ENCODE measurements at places on chromosomes 5 and 9.
A peak's percentile ranks its signal among the peaks of the same experiment; 100 is the strongest.

GRCh38 chr5:9545992-9546851, at the start of gene SEMA5A:
Gene SEMA5A (minus strand): TSS chr5:9546075. CDS start chr5:9379946, 166,129 bp downstream.
- H3K4me3 ChIP-seq, result peak within 1 kb of the TSS; percentile 96
- peak; percentile 87 for DNase-seq
- peaks cover 15% of the 10 kb centered on the region for H3K4me1 ChIP-seq
- H3K27ac ChIP-seq, result peak within 1 kb of the TSS; percentile 96

DNA sequence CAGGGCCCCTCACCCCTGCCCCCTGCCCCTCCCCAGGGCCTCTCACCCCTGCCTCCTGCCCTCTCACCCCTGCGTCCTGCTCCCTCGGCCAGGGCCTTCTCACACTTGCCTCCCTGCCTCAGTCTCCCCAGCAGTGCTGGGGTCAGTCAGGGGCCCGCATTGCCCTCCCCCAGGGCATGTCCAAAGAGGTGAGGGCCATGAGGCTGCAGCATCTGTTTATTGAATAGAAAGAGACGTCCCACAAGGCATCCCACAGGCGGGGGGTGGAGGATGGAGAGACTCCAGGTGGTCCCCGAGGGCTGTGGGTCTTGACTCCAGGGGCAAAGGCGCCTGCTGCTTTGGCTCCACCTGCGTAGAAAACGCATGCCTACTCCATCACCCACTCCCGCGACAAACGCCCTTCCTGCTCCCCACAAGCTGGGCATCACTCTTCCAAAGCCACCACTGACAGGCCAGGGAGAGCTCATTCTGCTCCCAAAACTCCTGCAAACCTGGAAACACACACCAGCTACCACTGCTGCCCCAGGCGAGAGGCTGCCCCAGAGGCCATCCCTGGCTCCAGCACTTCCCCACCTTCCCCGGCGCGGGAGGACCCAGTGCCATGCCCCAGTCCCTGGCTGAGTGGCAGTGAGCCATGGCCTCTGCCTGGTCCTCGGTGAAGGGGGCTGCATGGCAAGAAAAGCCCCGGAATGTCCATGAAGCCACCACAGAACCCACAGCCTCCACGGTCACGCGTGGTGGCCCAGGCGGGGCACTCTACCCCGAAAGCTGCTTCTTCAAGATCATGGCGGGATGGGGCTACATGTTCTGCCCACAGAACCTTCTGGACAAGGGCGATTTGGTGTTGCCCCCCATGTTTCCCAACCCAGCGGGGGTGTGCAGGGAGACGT, 1.6 kb upstream of the LCN8 start:
- H3K4me3 ChIP-seq, result no peak overlapping the region
- H3K36me3 ChIP-seq, result no peaks in the 10 kb centered on the region
- H3K27me3 ChIP-seq, result no peaks in the 10 kb centered on the region

DNA sequence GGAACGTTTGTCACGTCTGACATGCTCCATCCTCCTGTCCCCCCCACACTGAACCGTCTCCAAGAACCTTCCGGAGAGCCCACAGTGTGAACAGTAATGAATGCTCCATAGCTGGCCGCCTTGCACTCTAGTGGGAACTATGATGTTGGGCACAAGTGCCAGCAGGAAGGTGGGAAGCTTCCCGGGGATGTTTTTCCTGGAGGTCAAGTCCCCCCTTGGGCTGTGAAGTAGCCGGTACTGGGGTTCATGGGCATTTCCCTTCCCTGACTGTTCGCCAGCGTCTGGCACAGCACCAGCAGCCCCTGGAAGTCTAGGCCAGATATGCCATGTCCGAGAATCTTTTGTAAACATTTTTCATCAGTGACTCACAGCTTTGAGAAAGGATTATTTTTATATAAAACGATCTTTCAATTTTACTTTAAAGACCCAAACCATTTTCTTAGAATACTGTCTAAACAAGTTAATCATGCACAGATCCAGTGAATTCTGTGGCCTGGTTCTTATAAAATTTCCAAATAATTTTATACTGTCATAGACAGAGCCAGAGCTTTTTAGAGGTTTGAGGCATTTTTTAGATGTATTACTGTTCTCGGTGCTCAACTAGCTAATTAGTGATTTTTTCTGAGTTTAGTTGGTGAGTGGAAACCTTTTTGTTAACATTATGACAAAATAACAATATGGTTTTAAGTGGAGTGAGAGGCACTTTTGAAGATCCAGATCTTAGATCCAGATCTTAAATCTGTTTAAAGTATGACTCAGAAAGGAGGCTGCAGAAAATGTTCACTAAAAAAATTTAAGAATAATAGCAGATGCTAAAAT, 11.6 kb downstream of the ABL1 start:
- H3K4me3 ChIP-seq, result no peak overlapping the region
- H3K27ac ChIP-seq, result peak overlapping the region; percentile 74
- no peaks in the 10 kb centered on the region for H3K27me3 ChIP-seq
- peak; percentile 31 for DNase-seq
- H3K4me1 ChIP-seq, result peaks cover 44% of the 10 kb centered on the region
- no peaks in the 10 kb centered on the region for H3K36me3 ChIP-seq

DNA sequence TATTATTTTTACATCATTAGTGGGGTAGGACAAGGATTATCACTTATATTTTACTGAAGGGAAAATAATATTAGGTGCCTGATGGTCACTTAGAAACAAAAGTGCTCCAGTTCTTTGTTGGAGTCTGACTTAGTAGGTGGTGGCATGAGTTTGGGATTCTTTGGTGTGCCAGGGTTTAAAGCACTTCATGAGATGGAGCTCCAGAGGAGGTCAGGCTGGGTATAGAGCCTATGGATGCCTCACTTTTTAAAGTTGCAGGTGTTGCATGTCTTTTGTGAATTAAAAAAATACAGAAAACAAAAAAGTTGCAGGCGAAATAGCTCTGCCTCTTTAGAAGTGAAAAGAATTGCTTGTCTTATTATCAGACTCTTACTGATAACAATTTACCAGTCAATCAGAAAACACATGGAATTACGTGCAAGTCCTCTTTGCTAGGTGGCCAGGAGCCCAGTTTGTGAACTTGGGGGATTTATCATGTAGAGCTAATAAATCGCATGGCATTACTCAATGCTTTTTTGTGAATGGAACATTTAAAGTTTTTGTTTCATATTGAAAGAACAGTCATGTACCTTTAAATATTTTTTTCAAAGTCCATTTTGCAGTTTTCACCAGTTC, 1.6 kb downstream of the ITK start:
- no peaks in the 10 kb centered on the region for H3K27me3 ChIP-seq
- no peaks in the 10 kb centered on the region for H3K36me3 ChIP-seq
- H3K4me1 ChIP-seq, result no peaks in the 10 kb centered on the region

DNA sequence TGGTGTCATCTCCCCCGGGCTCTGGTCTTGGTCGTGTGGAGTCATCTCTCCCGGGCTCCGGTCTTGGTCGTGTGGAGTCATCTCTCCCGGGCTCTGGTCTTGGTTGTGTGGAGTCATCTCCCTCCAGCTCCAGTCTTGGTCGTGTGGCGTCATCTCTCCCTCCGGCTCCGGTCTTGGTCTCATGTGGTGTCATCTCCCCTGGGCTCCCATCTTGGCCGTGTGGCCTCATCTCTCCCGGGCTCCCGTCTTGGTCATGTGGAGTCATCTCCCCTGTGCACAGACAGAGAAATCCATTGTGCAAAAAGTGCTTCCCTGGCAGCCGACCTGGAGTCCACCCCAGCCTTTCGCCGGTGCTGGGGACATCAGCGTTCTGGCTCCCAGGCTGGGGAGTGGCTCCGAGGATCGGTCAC, 91.1 kb upstream of the CACNA1B start:
- H3K36me3 ChIP-seq, result no peaks in the 10 kb centered on the region
- no peak overlapping the region for H3K27ac ChIP-seq
- H3K4me1 ChIP-seq, result no peaks in the 10 kb centered on the region
- DNase-seq, result no peak
- no peaks in the 10 kb centered on the region for H3K27me3 ChIP-seq

DNA sequence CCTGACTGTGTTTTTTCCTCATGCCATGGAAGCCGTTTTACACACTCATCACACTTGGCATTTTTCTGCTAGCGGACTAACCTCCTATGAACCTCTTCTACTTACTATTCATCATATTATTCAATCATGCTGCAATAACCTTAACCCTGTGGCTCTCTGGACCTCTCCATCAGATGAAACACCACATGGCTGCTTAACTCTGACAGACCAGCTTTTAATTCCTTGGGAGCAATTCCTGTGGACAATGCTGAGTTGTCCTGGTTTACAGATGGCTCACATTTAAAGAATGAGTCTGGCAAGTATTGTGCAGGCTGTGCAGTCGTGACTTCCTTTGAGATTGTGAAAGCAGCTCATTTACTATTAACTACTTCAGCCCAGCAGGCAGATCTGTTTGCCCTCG, 9.0 kb downstream of the OR1J1 start:
- H3K27ac ChIP-seq, result no peak overlapping the region
- no peaks in the 10 kb centered on the region for H3K36me3 ChIP-seq
- no peaks in the 10 kb centered on the region for H3K27me3 ChIP-seq
- no peak for DNase-seq
- peaks cover 5% of the 10 kb centered on the region for H3K4me1 ChIP-seq

DNA sequence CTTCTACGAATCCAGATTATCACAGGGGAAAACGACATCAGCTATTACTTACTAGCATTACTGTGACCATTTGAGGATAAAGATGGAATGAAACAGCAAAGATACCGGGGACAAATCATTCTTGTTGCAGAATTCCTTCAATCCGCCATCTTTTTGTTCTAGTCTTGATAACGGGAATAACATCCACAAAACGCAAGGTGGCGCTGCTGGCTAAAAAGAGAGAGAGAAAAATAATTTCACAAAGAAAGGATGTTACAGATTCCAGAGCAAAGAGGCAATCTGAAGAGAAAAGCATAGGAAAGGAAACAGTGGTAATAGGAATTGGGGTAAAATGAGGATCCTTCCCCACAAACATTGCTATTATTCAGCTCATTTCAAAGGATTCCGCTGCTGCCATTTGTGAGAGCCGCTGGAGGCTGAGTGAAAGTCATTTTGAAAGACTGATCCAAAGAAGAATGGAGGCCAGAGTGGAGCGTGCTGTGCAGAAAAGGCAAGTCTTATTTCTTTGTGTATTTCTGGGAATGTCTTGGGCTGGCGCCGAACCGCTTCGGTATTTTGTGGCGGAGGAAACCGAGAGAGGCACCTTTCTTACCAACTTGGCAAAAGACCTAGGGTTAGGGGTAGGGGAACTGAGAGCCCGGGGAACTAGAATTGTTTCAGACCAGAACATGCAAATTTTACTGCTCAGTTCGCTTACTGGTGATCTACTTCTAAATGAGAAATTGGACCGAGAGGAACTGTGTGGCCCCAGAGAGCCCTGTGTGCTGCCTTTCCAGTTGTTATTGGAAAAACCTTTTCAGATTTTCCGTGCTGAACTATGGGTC, at the start of gene PCDHB7:
PCDHB7 (plus strand) TSS at position 264 of the 824 bp plus-strand sequence; CDS start at position 456, 192 bp downstream.
- H3K4me1 ChIP-seq, result no peaks in the 10 kb centered on the region
- DNase-seq, result no peak
- no peaks in the 10 kb centered on the region for H3K27me3 ChIP-seq
- no peak within 1 kb of the TSS for H3K27ac ChIP-seq
- H3K36me3 ChIP-seq, result no peaks in the 10 kb centered on the region
- no peak within 1 kb of the TSS for H3K4me3 ChIP-seq

GRCh38 chr5:151595411-151595826, 4.3 kb upstream of the FAT2 start:
- peaks cover 8% of the 10 kb centered on the region for H3K4me1 ChIP-seq
- DNase-seq, result no peak
- H3K27me3 ChIP-seq, result no peaks in the 10 kb centered on the region
- no peak overlapping the region for H3K27ac ChIP-seq
- no peak overlapping the region for H3K4me3 ChIP-seq
- H3K36me3 ChIP-seq, result no peaks in the 10 kb centered on the region

DNA sequence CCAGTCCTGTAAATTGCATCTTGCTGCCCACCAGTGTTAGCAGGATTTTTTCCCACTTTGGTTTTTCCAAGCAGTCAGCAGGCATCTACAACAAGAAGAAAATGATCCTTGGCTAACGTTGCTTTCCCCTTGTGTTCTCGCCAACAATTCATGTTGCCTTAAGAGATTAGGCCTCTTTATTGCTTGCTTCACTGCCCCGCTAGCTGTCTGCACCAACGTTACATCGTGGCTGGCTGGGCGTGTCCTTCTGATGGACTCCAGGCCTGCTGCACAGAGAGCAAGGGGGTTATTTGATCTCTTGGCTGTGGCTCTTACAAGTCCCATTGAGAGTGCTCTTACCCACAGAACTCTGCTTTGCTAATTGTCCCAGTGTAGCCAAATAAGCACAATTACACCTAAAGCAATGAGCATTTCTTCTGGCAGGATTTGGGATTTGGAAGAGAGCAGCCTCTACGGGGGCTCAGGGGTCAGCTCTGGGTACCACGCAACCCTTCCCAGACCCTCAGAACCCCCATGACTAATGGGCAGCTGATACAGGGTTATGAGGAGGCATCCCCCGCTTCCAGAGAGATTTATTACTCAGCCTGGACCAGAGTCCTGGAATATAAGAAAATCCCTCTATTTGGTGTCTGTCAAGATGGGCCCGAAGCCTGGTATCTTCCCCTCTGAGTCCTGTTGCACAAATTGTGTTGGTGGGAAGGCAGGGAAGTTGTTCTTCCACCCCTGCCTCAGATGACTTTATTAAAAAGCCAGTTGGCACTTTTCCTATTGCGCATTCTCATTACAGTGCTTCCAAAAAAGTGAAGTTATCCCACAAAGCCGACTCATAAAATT, 17.6 kb downstream of the DCANP1 start:
- no peak for DNase-seq
- H3K27ac ChIP-seq, result no peak overlapping the region
- H3K27me3 ChIP-seq, result no peaks in the 10 kb centered on the region
- no peak overlapping the region for H3K4me3 ChIP-seq

- peaks cover 9% of the 10 kb centered on the region for H3K4me1 ChIP-seq
- no peak for DNase-seq
- H3K27ac ChIP-seq, result no peak overlapping the region
- no peaks in the 10 kb centered on the region for H3K27me3 ChIP-seq
- no peak overlapping the region for H3K4me3 ChIP-seq
Observed at GRCh38 chr5:981456-981855, 27.1 kb upstream of the NKD2 start.

- no peaks in the 10 kb centered on the region for H3K27me3 ChIP-seq
- H3K4me1 ChIP-seq, result peaks cover 70% of the 10 kb centered on the region
- H3K27ac ChIP-seq, result peak overlapping the region; percentile 43
- no peaks in the 10 kb centered on the region for H3K36me3 ChIP-seq
- H3K4me3 ChIP-seq, result no peak overlapping the region
Observed at GRCh38 chr9:133987946-133988665, 4.0 kb downstream of the VAV2 start.

DNA sequence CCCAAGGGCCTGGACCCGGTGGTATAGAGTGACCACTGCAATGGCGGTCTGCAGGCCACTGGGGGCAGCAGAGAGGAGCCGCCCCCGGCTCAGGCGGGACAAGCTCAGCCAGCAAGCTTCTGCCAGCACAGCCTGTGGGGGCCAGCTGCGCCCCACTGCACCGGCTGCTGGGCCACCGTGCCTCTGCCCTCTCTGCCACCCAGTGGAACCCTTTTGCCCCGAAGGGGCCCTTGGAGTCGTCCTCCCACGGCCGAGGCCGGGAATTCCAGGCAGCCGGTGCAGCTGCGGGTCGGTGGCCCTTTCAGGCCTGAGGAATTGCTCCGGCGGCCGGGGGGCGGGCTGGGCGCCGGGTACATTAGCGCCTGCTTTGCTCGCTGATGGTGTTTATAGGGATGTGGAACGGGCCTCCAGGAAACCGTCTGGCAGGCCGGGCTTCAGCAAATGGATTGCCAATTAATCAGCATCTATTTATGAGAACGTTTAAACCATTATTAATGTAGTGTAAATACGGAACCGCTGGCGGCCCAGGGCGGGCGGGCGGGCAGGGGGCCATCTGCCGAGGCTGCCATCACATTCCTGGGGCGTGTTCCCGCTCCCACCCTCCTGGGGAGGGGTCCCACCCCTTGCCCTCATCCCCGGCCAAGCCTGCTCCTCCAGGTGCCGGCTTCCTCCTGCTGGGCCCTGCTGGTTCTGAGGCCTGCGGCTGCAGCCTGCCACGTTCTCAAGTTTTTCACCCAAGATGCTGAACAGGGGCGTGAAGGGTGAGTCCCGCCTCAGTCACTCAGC, 127.4 kb downstream of the BARX1 start:
- H3K4me1 ChIP-seq, result peaks cover 3% of the 10 kb centered on the region
- no peak overlapping the region for H3K4me3 ChIP-seq
- no peaks in the 10 kb centered on the region for H3K27me3 ChIP-seq
- H3K36me3 ChIP-seq, result no peaks in the 10 kb centered on the region
- H3K27ac ChIP-seq, result no peak overlapping the region
- DNase-seq, result peak; percentile 63
